ENCODE measurements at places on chromosomes 3 and 15.

- DNase-seq: no peak
These were observed 153.0 kb upstream of the ARPP21 start for GRCh38 chr3:35486295-35486694.

DNA sequence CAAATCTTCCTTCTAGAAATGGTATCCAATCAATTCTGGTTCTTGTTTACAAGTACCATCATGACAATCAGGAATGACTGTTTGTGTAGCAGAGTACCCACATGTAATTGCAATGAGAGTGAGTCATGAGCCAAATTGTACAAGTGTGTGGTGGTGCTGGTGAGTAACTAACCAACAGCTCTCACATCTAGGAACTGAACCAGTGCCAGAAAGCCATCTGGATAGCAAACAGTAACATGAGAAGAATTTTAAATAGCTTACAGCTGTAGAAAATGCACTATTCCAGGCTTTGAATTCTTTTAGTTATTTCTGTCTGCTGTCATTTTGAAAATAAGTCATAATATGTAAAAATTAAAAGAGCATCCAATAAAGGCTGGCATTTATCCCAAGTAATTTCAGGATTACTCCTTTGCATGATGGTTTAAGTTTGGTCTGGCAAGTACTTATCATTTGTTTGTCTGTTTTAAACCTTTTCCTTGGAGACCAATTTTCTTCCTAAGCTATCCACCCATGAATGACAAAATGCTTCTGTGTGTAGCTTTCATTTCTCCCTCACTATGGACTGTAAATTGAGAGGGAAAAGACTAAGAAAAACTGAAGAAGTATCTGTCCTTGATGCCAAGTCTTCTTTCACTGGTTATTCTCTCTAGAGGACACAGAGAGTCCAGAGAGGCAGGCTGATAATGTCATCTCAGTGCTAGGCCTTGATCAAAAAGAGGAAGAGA is 60.0 kb downstream of the PIK3CB start:
- DNase-seq: no peak

- DNase-seq: no peak
These were observed 36.2 kb downstream of the GAP43 start for GRCh38 chr3:115659253-115660220.

- DNase-seq: no peak
These were observed 7.0 kb downstream of the EPHB3 start for GRCh38 chr3:184568560-184568923.

GRCh38 chr3:21041621-21042020 is 709.4 kb downstream of the ZNF385D start:
- DNase-seq: no peak

GRCh38 chr3:119293105-119293870 is 895 bp upstream of the ARHGAP31 start:
- no peak for DNase-seq
